Muscle of leg (tissue), 16 donors: ENCODE measurements at places on chromosomes 12 and 14. TPM values are rescaled to one million over a fixed set of nuclear protein-coding genes. Genes with fewer than 3 reads are reported as not detected.

DNA sequence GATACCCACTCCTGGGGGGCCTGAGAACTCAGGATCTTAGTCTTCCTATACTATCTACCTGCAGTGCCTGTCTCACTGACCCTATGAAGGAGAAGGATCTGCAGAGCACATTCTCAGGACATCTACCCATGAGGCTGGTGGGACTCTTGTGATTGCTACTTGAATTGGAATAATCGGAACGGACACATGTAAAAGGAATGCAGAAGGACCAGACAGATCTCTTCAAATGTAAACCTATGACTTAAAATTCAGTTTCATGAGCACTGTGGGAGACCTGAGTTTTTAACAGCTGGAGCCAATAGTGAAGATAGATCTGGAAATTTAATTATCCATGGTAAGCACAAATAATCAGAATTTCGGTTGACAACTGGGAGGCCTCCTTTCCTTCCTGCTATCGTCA lies 35.2 kb upstream of the CPSF6 start:
- no peak for DNase-seq

DNA sequence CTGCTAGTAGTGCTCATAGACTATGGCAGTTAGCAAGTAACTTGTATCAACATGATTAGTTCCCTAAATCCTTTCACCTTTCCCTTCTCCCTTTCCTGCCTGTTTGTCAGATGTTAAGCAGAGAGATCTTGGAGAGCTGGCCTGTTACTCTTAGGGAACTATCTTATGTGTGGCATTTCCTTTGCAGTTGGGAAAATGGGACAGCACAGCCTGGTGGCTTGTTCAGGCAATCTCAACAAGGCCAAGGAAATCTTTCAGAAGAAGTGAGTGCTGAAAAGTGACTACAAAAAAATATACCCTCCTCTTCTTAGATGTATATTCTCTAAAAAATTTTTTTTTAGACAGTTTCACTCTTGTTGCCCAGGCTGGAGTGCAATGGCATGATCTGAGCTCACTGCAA lies 7.4 kb downstream of the PARP2 start:
- DNase-seq: no peak

- DNase-seq: no peak
Observed at GRCh38 chr12:109197327-109197726, 80.9 kb downstream of the ACACB start.

- no peak for DNase-seq
Observed at GRCh38 chr12:23585156-23585781, 364.2 kb downstream of the SOX5 start.

DNA sequence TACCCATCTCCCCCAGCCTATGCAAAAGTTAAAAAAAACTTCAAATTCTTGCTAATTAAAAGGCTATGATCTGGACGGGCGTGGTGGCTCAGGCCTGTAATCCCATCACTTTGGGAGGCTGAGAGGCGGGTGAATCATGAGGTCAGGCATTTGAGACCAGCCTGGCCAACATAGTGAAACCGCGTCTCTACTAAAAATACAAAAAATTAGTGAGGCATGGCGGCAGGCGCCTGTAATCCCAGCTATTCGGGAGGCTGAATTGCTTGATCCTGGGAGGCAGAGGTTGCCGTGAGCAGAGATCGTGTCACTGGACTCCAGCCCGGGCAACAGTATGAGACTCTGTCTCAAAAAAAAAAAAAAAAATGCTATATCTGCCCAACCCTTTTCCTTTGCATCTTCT lies 925.4 kb downstream of the GALC start:
- no peak for DNase-seq

DNA sequence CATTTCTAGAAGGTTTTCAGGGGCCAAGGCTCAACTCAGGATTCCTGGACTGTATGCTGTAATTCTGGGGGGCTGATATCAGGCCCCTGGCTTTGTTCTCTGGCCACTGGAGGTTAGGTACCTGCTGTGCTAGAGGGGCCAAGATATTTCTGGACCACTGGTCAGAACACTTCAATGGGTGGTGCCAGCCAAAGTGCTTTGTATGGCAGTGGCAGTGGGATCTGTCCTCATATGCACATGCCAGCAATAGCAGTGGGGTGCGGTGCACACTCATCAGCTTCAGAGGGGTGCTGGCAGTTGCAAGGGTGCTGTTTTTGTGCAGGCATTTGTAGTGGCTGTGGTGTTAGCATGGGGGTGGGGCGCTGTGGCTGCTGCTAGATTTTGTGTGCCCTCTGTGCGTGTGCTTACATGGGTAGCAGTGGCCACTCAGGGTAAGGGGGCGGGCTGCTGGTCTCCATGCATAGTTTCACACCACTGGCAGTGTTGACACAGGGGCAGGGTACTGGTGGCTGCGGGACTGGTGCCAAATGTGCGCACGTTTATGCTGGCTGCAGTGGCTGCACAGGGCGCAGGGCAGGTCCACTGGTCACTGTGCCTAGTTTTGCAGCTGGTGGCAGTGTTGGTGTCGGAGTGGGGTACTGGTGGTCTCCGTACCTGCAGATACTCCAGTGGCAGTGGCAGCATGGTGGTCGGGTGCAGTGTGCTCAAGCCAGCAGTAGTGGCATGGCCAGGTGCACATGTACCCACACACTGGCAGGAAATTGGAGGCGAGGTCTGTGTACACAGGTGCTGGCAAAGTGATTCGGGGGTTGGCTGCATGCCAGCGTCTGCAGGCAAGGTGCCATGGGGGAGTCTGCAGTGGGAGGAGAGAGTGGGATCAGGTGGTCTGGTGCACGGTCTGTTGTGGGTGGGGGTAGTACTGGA lies 12.6 kb downstream of the NOPCHAP1 start:
- DNase-seq: no peak

GRCh38 chr12:106736051-106736957 lies 38.2 kb upstream of the RIC8B start:
- DNase-seq: no peak

GRCh38 chr14:34496679-34497513 lies 34.9 kb upstream of the SPTSSA start:
- peak; percentile 97 for DNase-seq

DNA sequence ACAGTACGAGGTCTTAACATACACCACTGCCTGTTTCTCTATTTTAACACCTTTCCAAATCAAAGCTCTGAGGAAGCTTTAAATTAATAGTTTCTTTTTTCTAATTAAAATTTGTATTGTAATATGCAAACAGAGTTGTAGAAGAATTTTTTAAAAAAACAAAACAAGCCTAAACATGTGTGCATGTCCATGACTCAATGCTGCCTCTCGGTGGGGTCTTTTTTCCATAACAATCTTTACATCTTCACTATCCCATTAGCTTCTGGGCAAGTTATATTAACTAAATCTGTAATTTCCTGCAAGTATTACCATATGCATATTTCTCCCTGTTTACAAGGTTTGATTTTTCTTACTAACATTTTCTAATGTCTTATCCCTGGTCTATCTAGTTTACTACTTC lies 143.9 kb upstream of the NAV3 start:
- peak; percentile 59 for DNase-seq

- DNase-seq: no peak
Observed at GRCh38 chr14:92960706-92961566, 38.0 kb downstream of the CHGA start.

DNA sequence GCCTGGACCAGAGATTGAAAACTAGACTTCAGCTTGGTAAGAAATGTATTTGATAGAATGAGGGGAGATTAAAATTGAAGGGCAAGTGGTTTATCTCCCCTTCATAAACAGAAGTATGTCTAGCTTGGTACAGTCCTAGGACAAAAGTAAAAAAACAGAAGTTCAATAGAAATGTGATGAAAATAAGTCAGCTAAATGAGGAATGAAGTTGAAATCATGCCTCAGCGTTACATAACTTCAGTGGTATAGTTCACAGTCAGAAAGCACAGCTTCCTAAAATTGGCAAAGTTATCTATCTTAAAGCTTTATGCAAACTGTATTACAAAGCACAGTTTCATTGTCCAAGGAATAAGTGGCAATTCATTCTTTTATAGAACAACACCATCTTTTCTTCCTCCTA lies 90.2 kb upstream of the SYT10 start:
- DNase-seq: peak; percentile 19

- DNase-seq: peak; percentile 91
Observed at GRCh38 chr12:116876151-116876869, 4.9 kb downstream of the HRK start.

DNA sequence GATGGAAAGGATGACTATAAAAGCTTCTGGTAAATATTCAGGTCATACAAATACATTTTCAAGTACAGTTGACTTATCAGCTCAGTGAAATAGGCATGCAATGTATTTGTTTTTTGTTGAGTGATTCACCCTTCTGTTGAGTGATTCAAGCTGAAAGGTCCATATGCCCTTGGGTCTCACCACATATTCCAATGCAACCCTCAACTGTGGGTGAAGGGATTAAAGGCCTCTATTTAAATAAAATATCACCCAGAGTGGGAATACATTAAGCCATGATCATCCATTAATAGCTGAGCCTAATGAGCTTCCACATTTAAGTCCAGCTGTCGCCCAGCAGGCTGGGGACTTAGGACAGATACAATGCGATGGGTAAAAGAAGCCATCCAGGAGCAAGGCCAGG lies 120.2 kb downstream of the CRACR2A start:
- DNase-seq: no peak

DNA sequence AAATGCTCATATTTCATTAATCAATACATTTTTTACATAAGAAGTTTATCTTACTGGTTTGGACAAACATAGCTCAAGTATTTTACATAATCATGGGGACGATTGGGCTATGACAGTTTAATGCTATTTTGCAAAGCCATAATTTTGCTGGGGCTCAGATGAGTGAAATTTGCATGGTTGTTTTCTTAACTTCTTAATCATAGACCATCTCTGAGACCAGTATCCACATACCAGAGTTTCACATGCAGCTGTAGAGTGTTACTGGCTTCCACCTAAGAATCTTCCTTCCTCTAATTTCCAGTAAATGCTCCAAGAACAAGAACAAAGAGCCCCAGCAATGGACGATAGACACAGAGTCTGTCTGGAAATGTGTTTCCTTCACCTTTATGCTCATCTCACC lies 303.0 kb upstream of the TMEM132C start:
- DNase-seq: no peak

GRCh38 chr14:22131749-22132476 lies 457.1 kb downstream of the DAD1 start:
- no peak for DNase-seq

DNA sequence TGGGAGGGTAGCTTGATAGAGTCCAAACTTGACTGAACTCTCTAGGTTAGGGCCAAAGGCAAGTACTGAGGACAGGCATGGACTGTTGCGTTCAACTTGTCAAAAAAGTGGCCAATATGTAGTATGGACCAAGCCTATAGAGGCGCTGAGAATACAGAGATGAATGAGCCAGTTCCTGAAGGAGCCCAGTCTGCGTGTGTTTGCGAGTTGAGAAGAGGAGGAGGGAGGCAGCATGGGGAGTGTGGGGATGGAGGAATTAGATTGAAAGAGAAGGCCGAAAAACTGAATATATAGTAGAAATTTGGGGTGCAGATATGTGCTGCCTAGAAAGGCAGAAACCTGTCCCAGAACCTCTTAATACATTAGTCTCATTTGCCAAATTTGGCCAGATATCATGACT lies 412.4 kb downstream of the PCNX1 start:
- DNase-seq: peak; percentile 64

DNA sequence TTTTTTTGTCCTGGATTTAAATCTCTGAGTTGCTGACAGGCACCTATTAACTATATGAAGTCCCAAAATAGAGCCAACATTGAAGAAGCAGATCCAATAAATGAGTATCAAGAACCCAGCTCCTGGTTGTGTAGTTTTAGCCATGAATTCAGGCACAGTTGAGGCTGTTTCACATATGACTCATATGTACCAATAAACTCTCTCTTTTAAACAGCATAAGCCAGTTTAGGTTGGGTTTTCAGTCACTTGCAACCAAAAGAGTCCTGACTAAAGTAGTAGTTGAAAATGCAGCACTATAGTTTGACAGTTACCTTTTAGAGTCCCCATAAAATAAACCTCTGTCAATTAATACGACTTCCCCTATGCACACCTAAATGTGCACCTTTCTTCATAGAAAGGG lies 389.9 kb downstream of the RPS29 start:
- DNase-seq: no peak

- DNase-seq: peak; percentile 78
Observed at GRCh38 chr12:54019924-54020590, 8.2 kb upstream of the HOXC6 start.

DNA sequence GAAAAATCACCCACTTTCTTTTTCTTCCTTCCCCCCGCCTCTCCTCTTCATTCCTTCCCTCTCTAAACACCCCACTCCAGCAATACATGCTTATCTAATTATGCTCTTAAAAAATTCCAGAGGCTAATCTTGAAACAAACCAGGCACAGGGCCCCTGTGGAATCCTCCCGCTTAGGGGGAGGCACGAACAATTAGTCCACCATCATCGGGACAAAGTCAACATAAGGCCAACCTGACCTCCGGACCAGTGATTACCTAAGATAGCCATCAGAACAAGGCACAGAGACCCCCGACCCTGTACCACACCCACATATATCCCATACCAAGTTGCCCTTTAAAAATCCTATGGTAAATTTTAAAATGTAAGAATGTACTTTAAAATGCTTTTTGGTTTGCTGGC lies 47.1 kb downstream of the KIF21A start:
- no peak for DNase-seq

GRCh38 chr12:72315858-72316257 lies 43.7 kb downstream of the TRHDE start:
- peak; percentile 30 for DNase-seq

DNA sequence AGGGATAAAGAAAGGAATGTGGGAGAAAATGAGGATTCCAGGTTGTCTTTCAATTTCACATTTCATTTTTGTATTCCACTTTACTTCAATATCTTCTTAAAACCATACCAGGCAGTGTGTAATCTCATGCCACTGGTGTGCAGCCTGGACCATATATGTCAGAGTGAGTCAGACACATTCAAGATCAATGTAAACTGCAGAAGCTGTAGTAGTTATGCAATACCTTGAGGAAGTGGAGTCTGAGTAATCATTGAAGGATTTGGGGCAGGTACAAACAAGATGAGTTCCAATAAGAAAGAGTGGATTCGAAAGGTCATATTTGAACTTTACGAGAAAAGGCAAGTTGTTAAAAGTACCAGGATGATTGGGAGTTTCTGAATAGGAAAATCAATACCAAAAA lies 14.1 kb downstream of the PLCZ1 start:
- no peak for DNase-seq

GRCh38 chr12:57736741-57737466 lies 1.6 kb downstream of the AGAP2 start:
- DNase-seq: no peak

- DNase-seq: no peak
Observed at GRCh38 chr14:24070285-24071143, 848 bp upstream of the CPNE6 start.

GRCh38 chr12:12837025-12837812 lies 24.1 kb downstream of the DDX47 start:
- DNase-seq: peak; percentile 67

GRCh38 chr12:15545334-15545733 lies 223.0 kb downstream of the PTPRO start:
- DNase-seq: no peak

PROX2 gene
- total RNA-seq: not detected

IL26 gene
- total RNA-seq: not detected

HOXC9 gene
- total RNA-seq: 12.6 TPM

OR2AP1 gene
- not detected for total RNA-seq

PRKD1 gene
- 14.0 TPM for total RNA-seq

LRTM2 gene
- 0.58 TPM for total RNA-seq

VRTN gene
- total RNA-seq: not detected
